ENCODE measurements at places on chromosomes 1 and 21. TPM values are rescaled to one million over a fixed set of nuclear protein-coding genes. Genes with fewer than 3 reads are reported as not detected.

GRCh38 chr21:45485686-45486442 lies 56.4 kb downstream of the SLC19A1 start:
- DNase-seq: no peak

DNA sequence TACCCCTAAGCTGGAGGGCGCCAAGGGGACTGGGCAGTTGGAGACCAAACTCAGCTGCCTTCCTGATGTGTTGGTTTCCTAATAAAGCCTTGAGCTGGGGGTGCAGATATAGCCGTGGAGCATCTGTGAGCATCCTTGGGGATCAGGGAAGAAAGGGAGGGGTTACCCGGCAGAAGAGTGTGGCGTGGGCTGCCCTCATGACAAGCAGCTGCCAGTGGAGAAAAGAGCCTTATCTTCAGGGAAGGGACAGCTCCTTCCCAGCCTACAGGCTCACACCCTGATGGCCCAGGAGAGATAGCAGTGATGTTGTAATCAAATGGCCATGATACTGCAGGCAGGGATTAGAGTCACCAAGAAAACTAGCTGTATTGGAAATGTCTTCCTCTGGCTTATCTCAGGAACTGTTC lies 10.8 kb upstream of the NFASC start:
- DNase-seq: no peak

DNA sequence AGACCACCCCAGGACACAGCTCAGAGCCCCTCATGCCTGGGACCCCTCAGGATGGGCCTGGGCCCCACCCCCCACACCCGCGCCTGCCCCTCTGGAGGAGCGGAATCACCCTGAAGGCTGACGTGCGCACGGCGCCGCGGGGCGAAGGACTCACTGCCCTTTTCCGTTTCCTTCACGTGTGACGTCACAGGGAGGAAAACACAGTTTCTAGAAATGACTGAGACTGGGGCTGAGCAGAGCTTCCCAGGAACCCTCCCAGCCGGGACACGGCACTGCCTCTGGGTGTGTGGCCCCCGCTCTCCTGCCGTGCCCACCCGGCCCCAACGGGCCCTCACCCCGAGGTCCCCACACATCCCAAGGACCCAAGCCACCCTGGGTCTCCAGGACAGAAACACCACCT lies 5.4 kb upstream of the TNFRSF4 start:
- DNase-seq: no peak

DNA sequence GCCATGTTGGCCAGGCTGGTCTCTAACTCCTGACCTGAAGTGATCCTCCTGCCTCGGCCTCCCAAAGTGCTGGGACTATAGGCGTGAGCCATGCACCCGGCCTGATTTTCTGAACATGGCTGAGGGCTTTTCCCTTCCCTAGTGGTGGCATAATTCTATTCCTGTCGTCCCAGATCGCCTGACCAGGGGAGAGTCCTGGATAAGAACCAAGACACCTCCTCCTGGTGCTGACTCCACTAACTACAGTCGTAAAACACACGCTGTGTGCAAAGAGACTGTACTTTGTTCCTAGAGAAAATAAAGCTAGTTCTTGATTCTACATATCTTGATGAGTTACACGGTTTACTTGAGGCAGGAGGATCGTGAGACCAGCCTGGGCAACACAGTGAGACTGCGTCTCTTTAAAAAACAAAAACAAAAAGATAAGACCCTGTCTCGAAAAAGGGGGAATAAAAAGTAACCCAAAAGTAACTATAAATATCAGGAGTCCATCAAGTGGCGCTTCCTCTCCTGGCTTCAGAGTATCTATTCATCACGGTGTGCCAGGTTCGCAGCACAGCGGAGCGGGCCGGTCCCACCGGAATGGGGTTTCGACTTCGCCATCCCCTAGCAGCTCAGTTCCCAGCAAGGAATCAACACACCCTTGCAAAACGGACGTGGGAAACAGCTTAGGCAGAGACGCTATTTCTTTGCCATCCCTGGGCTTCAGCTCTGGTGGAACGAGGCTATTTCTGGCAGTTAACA lies 973 bp downstream of the SDF4 start:
- DNase-seq: no peak

GRCh38 chr1:112711670-112712069 lies 3.5 kb downstream of the PPM1J start:
- DNase-seq: no peak

GRCh38 chr1:53410100-53410541 lies 49.1 kb upstream of the DMRTB1 start:
- DNase-seq: peak; percentile 79

DNA sequence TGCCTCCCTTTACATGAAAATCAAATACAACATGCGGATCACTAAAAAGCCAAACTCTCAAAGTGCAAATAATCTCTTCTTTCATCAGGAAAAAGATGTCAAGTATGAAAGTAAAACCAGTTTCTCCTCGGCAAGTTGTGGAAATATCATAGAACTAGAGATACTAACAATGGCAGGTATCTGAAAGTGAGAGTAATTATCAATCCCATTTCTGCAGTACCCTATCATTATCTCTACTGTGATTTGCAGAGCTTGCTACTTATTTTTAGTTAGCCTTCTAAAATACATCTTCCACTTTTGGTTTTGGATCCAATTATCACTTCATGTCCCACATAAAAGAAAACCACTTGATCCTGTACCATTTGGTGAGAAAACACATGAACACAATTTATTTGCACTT lies 3.0 kb downstream of the TP53BP2 start:
- DNase-seq: no peak

DNA sequence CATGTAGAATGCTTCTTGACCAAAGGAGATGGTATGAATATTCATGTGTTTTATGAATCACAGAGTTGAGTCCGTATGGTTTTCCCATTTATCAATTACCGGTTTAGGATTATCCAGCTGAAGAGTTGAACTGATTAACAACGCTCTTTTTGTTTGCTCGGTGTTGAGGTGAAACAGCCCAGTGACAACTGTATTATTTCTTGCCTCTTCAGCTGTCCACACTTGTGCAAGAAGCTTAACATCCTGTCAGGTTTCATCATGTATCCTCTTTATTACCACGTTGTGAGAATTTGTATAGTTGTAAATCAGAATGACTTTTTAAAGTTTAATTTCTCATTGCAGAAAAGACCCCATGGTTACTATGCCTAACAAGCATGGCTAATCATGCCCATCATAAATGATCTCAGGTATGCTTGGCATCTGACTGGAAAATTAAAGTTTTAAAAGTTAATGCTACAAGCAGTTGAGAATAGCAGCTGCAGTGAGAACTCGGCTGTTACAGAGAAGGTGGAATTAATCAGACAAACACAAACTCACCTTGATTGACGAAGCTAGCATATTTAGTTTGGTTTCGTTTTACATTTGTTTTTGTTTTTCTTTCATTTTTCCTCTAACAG lies 563.2 kb upstream of the ADGRL2 start:
- no peak for DNase-seq

The NUAK2 gene
- 8.0 TPM for total RNA-seq

GRCh38 chr1:25867210-25867991 lies 8.1 kb downstream of the PAQR7 start:
- no peak for DNase-seq

- no peak for DNase-seq
Measured at GRCh38 chr1:241482761-241483250, 36.7 kb downstream of the FH start.

The ACTN2 gene
- total RNA-seq: 2.7 TPM

DNA sequence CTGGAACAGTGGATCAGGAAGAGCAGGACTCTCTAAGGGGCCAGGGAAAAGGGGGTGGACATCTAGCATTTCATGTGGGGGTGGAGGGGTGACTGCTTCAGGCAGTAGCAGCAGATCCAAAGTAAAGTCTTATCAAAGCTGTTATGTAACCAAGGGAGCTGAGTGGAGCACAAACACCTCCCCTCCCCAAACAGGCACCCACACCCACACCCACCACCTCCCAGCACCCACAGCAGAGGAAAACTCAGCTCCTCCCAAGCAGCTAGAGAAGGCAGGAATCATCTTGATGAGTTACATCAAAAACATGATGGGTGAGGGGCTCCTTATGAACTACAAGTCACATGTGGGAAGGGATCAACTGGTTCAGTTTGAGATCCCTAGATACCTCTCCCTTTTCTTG lies 6.0 kb downstream of the DLGAP3 start:
- DNase-seq: no peak

The LCE2B gene
- total RNA-seq: not detected

GRCh38 chr1:196128835-196129234 lies 479.4 kb downstream of the KCNT2 start:
- DNase-seq: no peak

DNA sequence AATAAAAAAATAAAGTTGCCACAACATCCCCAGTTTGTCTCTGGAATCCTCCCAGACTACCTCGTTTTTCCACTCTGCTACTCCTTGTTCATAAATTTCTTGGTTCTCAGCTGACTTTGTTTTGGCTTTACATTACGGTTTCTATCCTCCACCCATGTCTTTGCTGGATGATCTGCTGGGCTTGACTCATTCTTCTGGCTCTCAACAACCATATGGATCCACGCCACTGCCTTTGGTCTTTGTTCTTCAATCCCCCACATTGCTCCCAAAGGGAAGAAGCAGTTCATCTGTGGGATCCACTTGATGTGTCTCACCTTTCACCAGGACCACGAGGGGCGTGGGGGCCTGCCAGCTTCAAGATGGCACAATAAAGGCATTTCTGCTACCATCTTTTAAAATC lies 67.1 kb upstream of the NBL1 start:
- DNase-seq: no peak

DNA sequence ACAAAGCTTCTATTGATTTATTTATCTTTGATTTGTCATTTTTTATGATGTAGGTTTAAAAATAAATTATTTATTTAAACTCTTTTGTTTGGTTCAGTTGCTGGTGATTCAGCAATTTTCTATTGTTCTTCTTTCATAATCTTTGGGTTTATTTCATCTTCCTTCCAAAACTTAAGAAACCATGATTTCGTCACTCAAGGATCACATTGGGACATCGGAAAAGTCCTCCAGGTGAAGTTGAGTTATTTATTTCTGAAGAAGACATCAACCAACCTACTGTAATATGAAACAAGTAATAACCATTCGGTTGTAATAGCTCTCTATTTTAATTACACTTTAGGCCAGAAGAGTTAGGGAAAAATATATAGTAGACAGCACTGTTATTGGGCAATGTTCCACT lies 23.0 kb upstream of the WLS start:
- DNase-seq: no peak

DNA sequence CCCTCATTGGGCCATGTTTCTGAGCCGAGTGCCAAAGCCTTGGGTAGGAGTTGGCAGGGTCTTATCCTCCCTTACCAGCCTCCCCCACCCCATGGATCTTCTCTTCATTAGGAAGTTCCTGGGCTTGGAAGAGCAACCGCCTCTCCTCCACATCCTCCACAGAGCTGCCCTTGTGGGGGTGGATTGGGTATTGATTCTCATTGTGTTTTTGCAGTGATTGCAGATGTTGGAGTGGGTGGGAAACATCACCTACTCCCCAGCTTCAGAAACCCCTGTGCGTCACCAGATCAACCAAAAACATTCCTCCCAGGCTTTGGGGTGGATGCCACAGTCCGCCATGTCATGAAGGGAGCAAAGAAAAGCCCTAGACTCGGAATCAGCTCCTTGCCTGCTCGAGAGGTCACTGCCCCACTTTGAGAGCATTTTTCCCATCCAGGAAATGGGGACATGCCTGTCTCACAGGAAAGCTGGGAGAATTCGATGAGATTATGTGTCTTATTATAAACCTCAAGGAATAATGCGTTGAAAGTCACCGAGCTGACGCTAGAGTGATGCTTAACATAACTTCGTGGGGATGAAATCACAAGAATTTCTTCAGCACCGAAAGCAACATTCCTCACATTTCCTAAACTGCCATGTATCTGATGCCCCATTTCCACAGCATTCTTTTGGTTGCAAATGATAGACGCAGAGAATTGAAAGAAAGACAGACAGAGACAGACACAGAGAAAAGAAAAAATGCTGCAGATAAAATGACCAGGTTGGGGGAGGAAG lies 44.7 kb upstream of the ZBTB40 start:
- no peak for DNase-seq

DNA sequence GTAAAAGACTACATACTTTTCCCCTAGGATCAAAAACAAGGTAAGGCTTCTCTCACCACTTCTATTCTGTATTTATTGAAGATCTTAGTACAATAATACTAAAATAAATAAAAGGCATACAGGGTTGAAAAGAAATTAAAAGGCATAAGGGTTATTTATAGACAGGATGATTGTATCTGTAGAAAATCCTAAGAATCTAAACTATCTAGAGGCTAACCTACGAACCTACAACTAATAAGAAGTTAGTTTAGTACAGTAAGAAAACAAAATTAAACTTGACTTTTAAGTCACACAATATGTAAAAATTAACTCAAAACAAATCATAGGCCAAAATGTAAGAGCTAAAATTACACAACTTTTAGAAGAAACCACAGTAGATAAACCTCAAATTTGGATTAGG lies 50.4 kb upstream of the ADAM30 start:
- DNase-seq: no peak

DNA sequence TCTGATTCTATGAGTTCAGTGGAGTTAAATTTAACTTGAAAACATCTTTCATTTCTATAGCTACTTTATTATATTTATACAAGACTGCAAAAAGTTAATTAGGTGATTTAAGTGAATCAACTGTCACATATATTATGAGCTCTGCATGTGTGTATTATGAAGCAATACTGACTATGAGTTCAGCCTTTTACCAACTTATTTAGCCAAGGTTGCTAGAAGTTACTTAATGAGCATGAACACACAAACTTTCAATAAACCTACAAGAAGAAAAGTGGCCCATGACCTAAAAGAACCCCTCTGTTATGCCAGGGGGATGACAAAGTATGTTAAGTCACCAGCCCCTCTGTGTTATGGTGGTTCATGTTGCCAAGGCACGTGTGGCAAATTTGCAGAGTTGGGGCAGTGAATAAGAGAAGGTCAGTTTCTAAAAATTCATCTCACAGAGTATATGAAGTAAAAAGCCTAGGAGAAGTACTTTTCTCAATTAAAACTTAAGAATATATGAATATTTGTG lies 86.7 kb upstream of the LYPLAL1 start:
- DNase-seq: no peak

The S100A5 gene
- not detected for total RNA-seq

- DNase-seq: no peak
Measured at GRCh38 chr1:47856996-47857395, 140.2 kb downstream of the TRABD2B start.

The PLA2G2F gene
- not detected for total RNA-seq

DNA sequence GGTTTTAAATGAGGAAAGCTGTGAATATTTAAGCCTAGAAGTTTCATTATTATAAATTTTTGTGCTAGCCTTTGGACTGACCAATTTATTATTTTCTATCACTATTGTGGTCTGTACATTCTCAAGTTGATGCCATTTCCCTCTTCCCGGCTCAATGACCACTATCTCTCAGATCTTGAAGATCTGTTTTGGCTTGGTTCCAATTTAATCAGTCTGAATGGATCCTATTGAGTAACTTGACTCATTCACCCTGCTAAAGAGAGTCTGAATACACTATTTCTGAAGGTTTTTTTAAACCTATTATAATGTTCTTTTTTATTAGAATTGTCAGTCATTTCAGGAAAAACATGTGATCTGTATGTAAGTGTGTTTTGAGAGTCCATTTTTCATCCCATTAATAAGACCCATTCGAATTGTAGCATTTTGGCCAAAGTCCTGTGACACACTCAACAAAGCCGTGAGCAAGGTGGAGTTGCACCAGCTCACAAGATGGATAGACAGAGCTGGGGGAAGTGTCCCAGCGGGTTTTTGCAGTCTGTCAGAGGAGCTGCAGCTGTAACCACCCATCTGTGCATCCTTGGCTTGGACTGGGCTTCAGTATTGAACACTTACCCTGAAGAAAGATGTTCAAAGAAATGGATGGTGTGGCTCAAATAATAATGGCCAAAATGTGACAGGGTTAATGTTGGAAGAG lies 145.6 kb downstream of the NFIA start:
- DNase-seq: peak; percentile 75

The PODN gene
- total RNA-seq: 3.1 TPM

The COL11A1 gene
- 0.76 TPM for total RNA-seq

Data from glutamatergic neuron (in vitro differentiated cells).